ENCODE measurements at places on chromosomes 6 and 20. TPM values are rescaled to one million over a fixed set of nuclear protein-coding genes. Genes with fewer than 3 reads are reported as not detected.

DNA sequence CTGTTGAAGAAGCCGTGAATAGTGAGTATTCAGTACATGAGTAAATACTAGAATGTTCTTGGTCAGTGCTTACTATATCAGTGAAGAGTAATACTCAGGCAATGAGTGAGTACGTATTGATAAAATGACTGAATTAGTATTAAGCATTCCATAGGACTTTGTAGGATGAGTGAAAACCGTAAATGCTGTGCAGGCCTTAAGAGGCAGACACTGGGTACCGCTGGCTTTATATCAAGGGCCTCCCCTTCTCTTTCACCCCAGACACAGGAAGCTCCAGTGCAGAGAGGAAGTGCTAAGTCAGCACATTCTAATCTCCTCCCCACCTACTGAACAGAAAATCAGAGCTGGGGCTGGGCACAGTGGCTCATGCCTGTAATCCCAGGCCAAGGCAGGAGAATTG lies 24.2 kb downstream of the POFUT1 start:
- DNase-seq: no peak

DNA sequence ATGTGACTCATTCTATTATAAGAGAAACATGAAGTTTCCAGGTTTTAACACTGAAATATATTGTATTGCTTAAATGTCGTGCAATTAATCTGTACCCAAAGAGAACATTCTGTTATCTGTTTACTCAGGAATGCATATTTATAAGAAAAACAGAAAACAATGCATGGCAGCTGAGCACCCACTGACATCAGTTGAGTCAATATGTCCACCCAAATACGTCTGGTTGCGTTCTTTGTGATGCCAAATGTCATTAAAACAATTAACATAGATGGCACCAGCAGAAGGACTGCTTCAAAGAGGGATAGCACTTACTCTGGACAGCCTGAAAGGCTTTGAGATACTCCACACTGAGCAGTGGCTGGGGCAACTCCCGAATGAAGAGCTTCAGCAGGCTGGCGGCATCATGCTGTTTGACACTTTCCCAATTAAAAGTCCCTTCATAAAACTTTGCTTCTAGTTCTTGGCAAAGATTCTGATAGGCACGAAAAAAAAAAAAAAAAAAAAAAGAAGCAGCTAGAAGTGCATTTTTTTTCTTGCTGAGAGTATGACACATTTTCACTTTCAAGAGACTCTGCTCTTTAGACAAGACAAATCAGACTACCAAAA lies 102.3 kb downstream of the ARHGAP18 start:
- no peak for DNase-seq

DNA sequence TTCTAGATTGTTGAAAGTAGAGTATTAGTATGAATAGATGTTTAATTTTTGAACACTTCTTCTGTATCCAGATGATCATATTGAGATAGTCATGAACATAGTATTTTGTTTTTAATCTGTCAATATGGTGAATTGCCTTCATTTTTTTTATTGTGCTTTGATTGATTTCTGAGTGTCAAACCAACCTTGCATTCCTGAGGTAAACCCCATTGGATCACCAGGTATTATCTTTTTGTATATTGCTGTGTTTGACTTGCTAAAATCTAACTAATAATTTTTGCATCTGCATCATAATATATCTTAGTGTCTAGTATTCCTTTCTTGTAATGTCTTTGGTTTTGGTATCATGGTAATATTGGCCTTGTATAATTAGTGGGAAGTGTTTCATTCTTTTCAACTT lies 25.5 kb downstream of the SERPINB1 start:
- DNase-seq: no peak

- DNase-seq: no peak
Observed at GRCh38 chr6:21501815-21502214, 91.7 kb upstream of the SOX4 start.

The DLL1 gene
- 4.5 TPM for total RNA-seq

The SEL1L2 gene
- total RNA-seq: not detected
